ENCODE measurements at places on chromosomes 13 and 19.
A peak's percentile ranks its signal among the peaks of the same experiment; 100 is the strongest.

GRCh38 chr19:47694466-47695273 is 18.6 kb upstream of the EHD2 start:
- DNase-seq: no peak

DNA sequence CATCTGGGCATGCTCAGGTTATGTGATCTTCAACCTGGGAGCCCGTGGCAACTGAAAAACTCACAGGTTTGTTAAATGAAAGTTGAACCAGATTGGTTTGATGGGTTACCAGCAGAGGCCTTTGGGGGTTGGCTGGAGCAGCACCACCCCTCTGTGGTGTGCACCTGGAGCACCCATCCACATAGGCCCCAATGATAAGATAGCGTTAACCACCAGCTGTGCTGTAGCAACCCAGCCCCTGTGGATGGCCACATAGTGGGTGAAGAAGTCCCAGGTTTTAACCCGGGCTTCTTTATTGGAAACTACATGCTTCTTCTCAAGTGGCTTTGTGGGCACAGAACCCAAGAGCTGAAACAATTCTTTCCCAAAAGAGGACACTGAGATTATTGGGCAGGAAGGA is 22.6 kb upstream of the MTIF3 start:
- DNase-seq: no peak

- no peak for DNase-seq
These were observed 112.1 kb downstream of the LACC1 start for GRCh38 chr13:43991773-43992201.

DNA sequence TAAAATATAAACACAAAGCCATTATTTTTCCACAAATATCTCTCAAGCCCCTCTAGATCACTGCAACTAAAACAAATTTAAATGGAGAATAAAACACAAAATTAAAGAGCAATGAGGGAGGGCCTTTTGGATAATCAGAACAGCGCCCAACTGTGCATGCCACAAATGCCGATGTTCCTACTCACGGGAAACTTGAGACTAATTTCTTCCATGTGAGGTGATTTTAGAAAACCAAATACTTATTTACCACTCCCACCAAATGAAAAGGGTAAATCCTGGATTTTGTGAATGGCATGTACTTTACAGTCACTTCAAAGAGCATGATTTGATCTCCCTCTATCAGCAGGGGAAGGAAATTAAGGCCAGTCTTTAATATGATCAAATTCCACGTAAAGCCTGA is 74.8 kb downstream of the SLC7A1 start:
- DNase-seq: no peak

DNA sequence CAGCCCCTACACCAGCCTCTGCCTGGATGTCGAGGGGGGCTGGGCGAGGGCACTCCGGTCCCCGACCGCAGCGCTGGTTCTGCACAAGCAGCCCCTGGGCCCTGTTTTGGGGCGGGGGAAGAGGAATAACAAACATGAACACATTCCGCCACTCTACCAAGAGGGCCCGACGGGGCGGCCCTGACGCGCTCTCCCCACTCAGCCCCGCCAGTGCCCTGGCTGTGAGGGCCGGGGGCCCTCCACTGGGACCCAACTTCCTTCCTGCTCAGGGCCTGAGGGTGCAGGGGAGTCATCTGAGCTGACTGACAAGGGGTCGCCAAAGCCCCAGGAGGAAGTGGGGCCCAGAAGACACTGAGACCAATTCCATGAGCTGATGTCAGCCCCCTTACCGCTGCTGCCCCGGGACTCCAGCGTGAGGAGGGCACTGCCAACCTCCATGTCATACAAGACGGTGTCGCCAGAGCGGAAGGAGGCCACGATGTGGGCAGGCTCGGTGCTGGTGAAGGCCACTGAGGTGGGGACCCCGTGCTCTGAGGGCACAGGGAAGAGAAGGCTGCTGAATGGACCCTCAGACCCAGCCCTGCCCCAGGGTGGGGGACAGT is 5.6 kb upstream of the PRKD2 start:
- no peak for DNase-seq

- DNase-seq: no peak
These were observed 11.7 kb downstream of the CYTH2 start for GRCh38 chr19:48480558-48481500.

GRCh38 chr13:28991764-28992163 is 171.6 kb downstream of the MTUS2 start:
- DNase-seq: no peak

GRCh38 chr13:99993660-99994637 is 12.4 kb downstream of the ZIC2 start:
- DNase-seq: no peak

GRCh38 chr13:101209206-101209893 is 207.0 kb downstream of the NALCN start:
- DNase-seq: no peak

DNA sequence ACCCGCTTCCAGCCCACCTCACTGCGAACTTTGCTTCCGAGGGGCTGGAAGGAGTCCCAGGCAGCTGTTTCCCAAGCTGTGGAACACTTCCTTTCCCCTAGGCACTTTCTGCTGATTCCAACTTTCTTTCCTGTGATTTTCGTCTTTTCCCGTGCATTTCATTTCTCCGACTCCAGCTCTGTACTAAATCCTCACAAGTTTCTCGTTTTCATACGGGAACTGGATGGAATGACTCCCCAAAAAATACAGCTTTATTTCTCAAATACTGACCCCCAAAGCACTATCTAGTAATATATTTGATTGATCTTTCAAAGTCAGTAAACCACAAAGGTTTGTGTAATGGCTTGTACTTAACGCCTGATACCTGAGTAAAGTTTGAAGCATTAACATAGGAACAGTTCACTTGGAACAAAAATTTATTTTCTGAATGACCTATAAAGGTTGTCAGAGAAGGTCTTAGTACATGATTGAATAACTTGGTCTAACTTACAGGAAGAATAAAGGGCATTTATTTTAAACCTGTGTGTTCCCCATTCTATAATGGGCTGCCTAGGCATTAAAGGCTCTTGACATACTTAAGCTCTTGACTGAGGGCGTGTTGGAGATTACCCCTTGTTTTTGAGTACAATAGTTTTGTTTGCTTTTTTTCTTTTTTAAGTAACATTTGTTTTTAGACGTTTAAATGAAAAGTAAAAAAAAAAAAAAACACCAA is 1.3 kb upstream of the PCDH9 start:
- no peak for DNase-seq

DNA sequence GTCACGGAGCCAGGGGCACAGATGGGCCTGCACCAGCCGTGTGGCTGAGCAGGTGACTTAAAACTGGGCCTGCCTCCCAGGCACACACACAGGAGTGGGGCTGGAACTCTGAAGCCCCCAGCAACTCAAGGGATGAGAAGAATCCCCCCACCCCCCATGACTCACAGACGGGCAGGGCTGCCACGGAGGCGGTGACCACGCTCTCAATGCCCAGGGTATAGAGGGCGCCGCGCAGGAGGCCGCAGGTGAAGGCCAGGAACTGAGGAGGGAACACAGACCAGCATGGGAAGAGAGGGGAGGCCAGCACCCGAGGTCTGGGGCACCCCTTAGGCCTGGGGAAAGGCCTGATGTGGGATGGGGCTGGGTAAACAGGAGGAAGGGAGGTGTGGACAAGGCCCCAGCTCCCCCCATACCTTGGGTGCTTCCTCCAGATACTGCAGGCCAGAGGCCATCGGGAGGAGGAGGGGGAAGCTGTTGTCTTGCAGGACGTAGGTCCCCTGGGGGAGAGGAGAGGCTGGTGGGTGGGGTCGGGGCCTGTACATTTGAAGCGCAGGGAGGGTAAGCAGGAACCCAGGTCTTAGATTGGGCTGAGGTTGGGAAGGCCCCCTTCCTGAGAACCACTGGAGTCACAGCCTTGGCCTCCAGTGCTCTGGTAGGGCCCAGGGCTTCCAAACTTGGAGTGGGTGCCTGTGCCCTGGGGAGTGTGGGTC is 3.1 kb upstream of the NKPD1 start:
- DNase-seq: no peak

DNA sequence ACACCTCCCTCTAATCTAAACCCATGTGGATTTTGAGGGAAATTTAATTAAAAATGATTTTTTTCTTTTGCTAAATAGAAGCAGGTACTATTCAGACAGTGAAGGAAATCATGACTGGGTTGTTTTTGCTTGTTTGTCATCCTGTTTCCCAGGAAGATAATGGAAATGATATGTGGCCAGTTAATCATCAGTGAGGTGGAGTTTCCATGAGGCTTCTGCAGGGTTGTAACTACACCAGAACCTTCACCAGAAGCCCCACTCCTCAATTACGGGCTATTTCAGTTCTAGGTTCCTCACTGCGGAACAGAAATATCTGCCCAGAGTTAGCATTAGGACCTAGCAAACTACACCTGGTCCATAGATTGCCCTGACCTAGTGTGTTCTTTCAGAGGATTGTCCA is 394.0 kb downstream of the DLEU7 start:
- DNase-seq: no peak

- DNase-seq: no peak
These were observed 35.8 kb upstream of the FLT1 start for GRCh38 chr13:28530729-28531076.

DNA sequence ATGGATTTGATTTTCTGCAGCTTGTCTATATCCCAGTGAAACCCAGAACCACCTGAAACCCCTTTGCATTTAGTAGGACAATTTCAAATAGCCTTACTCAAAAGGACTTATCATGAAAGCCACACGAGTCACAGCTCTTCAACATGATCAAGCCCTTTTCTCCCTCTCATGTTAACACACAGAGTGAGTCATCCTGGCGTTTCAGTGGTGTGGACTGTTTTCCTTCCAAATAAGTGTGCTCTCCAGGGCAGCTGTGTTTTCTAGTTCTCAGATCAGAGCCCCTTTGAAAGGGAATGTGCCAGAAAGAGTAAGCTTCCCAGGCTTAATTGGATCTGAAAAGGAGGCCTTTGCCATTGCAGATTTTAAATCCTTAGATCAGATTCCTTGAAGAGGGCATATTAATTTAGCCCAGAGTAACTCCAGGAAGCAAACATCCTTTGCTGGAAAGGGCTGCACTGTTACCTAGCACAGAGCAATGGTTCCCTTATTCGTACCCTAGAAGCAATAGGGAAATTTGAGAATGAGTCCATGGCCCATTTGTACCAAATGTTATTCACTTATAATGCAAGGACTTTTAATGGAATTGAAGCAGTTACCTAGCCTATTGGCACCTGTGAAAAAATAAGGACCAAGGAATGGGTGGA is 51.3 kb downstream of the ERICH6B start:
- no peak for DNase-seq

DNA sequence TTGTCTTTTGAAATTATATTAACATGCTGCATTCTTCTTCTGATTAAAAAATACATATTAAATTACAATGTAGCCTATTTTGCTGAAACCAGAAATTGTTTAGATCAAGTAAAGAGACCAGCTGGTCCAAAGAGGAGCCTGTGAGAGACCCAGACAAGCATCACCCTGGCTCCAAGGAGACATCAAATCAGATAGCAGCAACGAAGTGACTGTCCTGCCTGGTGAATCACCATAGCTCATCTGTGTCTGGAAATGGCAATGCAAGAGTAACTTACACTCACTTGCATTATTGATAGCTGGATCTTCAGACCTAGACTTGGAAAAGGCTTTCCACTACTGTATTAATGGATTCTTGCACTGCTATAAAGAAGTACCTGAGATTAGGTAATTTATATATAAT is 169.1 kb downstream of the KCTD12 start:
- no peak for DNase-seq

DNA sequence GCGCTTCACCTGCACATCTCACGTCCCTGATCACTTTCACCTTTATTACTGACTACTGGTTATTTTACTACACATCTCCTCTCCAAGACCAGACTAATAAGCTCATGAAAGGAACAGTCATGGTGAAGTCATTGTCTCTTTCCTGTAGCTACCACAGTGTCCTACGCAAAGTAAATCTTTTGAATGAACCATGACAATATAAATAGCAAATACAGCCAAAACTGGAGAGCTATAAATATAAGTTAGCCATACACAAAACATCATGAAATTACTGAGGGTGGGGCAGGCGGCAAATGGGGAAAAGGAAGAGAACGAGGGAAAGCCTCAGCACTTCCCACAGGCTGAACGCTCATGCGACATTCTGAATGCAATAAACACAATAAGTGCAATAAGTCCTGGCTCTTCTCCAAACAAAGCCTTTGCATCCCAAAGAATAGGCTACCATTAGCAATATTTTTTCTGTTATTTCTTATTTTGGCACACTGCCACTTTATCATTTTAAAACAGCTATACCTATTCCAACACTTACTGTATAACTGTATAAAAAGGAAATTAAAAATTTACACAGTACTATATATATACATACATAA is 62.5 kb downstream of the TUBGCP3 start:
- no peak for DNase-seq

DNA sequence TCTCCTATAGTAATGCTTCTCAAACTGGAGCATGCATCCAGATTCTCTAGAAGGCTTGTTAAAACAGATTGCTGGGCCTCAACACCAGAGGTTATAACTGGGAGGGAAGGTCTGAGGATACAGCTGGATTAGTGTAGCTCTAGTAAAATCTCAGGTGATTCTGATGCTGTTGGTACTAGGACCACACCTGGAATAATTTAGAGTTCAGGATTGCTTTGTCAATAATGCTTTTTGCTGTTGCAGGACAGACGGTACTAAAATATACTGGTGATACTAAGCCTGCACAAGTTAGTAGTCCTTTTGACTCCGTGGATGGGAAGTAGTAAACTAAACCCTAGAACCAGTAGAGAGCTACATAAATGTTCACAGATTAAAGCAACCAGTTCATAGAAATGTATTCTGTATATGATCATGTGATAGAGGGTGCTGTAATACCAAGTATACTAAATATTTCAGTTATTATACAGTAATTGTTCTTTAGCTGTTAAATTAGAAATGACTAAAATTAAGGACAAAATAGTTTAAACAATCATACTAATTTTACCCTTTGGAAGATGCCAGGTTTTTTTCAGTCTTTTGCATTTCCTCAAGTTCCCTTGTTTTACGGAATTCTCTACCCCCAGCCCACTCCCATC is 258.2 kb upstream of the STARD13 start:
- DNase-seq: no peak

DNA sequence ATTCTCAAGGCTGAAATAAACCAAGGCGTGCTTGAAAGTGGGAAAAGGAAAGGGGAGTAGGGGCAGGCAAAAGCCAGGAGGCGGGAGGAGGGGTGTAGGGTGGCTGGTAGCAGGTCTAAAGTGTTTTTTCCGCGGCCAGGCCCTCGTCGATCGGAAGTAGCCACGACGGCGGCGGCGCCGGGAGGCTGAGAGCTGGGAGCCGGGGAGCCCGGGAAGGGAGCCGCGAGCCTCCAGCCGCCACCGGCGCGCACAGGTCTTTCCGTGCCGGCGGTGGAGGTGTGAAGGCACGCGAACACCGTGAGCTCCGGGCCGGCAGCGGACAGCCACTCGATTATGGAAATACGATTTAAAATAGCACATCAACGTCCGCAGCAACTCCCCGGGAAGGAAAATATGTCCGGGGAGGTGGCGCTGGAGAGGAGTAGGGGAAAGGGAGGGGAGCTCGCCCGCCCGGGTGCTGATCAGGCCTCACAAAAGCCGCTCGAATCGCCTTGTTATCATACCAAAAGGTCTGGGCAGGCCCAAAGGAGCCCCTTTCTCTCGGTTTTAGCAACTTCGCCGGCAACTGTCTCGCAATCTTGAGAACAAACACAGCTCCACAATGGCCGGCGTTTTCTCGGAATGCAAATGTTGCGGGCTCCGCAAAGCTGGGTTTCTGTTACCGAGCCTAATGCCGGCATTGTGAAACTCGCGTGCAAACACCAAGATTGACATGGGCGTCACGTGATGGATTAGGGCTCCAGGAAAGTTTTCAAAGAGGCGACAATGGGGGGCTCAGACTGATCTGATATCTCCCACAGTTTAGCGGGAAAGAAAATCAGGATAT is 2.9 kb upstream of the PCDH8 start:
- peak; percentile 85 for DNase-seq
